ENCODE measurements at places on chromosomes 1 and 21. TPM values are rescaled to one million over a fixed set of nuclear protein-coding genes. Genes with fewer than 3 reads are reported as not detected.
A peak's percentile ranks its signal among the peaks of the same experiment; 100 is the strongest.

LMO4 gene
- 42.5 TPM for total RNA-seq

NKAIN1 gene
- 0.19 TPM for total RNA-seq

VCAM1 gene
- 63.3 TPM for total RNA-seq

CRNN gene
- total RNA-seq: 0.05 TPM

TRIM67 gene
- 0.05 TPM for total RNA-seq

SPATC1L gene
- total RNA-seq: 4.8 TPM

PSRC1 gene
- total RNA-seq: 16.6 TPM

ZYG11A gene
- 0.90 TPM for total RNA-seq

EDN2 gene
- total RNA-seq: 0.14 TPM

CNR2 gene
- 1.5 TPM for total RNA-seq

GRCh38 chr1:95384567-95384966 is 150.6 kb downstream of the RWDD3 start:
- peak; percentile 7 for DNase-seq

DNA sequence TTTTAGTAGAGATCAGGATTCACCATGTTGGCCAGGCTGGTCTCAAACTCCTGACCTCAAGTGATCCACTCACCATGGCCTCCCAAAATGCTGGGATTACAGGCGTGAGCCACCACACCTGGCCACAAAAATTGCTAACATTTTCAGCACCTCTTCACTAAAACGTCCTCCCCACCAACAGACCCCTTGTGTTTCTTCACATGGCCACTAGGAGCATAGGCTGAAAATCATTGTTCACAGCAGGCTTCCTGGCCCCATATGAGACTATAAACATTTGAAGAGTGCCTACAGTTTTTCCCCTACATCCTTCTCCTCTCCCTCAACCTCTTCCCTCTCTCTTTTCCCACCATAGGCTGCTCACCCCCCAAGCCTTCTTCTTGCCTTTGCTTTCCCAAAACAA is 28.0 kb upstream of the SFPQ start:
- no peak for DNase-seq

DNA sequence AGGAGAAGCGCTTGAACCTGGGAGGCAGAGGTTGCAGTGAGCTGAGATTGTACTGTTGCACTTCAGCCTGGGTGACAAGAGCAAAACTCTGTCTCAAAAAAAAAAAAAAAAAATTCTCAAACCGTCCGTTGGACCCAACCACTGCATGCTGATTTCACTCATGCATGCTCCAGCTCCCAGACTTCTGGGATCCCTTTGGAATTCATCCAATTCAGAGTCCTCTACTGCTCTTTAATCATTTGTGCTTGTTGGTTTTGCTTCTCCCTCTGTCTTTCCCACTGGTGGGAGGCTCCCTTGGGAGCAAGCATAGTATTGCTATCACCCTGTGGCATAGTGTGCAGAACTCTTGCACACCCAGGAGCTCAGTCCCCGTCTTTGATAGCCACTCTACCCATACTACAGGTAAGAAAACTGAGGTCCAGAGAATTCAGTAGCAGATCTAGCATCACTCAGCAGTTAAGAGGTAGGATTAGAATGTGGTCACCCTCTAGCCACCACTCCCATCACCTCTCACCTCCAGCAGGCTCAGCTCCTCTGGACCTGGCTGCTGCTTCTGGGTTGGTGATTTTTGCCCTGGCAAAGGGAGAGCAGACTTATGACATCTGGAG is 3.1 kb upstream of the LMNA start:
- DNase-seq: no peak

- DNase-seq: no peak
Measured at GRCh38 chr1:26723013-26723991, 27.5 kb downstream of the ARID1A start.

GRCh38 chr1:201731592-201731991 is 97.4 kb upstream of the IPO9 start:
- no peak for DNase-seq

DNA sequence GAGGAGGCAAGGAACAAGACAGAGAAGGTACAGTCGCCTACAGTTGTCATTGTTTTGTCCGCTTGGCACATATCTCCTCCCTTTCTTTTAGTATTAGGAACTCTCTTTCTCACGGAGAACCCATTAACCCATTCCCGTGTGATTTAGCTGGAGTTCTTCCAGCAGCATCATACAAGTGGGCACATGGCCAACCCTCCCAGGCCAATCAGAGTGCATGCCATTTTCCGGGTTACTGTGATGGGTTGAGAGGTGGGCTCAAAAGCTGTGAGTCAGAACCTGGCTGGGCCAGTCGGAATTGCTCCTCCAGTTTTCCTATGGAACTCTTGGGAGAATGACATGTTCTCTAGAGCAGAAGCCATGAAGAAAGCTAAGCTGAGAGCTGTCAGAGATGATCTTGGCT is 83.1 kb upstream of the SOD1 start:
- DNase-seq: no peak

GRCh38 chr21:44706026-44706705 is 5.2 kb downstream of the TSPEAR start:
- no peak for DNase-seq

DNA sequence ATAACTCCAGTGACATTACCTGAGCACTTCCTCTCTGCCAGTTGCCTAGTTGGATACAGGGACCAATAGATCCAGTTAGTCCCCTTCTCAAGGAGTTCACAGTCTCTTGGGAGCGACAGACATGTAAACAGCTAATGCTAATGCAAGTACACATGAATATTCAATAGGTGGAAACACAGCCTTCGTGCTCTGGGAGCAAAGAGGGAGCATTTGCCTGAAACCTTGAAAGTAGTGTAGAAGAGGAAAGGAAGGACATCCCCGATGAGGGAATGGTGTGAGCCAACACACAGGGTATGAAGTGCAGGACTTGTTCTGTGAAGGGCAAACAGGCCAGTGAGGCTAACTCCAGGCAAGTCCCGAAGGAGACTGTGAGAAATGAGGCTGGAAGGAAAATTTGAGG is 3.8 kb upstream of the TMEM222 start:
- no peak for DNase-seq

DNA sequence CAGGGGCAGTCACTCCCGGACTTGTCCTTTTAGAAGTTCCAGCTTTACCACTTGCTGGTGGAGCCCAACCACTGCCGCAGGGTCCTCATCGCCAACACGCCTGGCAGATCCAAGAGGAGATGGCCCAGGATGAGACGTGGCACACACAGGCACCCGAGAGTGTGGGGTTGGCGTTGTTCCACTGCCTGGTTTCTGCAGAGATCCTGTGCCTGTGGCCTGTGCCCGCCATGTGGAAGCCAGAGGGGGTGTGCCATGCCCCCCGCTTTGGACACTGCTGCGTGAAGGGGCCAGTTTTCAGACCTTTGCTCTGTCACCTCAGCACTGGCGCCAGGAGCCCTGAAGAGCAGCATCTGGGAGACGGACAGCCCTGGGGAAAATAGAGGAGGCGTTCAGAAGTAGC is 10.8 kb downstream of the CD46 start:
- no peak for DNase-seq

DNA sequence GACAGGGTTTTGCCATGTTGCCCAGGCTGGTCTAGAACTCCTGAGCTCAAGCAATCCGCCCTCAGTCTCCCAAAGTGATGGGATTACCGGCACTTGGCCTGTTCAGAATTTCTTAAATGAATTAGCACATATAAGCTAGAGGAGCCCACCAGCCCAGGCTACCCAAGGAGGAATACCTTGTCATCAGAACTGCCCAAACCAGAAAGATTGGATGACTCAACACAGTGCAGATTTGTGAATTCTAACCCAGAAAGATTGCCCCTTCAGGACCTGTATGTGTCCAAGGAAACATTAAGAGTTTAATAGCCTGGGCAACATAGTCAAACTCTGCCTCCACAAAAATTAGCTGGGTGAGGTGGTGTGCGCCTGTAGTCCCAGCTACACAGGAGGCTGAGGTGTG is 14.0 kb upstream of the LIN9 start:
- DNase-seq: no peak

GRCh38 chr1:29632806-29633615 is 396.7 kb downstream of the PTPRU start:
- DNase-seq: no peak

GRCh38 chr1:110474444-110474843 is 23.5 kb downstream of the PROK1 start:
- no peak for DNase-seq

DNA sequence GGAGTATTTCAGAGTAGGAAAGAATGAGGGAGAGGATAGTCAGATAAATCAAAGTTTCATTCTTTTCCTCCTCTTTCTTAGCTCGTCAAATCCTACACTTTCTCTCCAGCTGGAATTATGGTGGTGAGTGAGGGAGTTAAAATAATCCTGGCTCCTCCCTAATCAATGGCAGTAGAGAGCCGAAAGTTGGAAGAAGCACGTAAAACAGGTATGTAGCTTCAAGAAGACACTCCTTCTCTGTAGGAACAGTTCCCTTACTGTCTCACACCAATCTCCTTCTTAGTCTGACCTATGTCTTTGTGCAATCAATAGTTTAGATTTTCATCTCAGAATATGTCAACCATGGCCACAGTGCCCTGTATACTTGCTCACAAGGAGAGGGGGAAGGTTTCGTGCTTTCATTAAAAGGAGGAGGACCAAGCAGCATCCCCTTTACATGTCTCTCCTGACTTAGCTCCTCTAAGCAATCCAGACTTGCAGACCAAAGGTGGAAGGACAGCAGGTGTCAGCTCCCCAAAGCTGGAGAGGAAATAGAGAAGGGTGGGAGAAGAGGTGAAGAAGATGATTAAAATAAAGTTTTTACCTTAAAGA is 878 bp downstream of the MINDY1 start:
- DNase-seq: no peak

- DNase-seq: peak; percentile 46
Measured at GRCh38 chr1:24932284-24932683, 2.2 kb upstream of the RUNX3 start.

DNA sequence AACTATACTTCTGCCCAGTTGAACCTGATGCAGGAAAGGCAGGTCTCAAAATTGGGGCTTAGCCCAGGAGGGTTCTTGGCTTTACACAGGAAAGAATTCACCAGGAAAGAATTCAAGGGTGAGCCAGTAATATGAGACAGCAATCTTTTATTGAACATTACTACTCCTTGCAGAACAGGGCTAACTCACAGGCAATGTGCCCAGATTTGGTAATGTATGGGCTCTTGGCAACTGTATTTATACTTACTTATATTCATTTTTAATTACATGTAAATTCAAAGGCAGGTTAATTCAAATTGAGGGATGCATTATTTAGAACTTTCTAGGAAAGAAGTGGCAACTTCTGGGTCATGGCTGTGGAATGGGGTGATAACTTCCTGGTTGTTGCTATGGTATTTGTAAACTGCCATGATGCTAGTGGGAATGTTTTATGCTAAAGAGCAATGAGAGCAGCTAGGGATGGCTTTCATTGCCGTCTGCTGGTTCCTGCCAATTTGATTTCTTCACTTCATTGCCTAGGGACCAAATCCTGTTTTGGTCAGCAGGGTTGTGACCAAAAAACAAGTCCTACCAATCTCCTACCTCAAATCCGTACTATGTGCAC is 107.5 kb downstream of the CHRM3 start:
- no peak for DNase-seq

- DNase-seq: no peak
Measured at GRCh38 chr1:214044438-214045214, 56.9 kb downstream of the PROX1 start.

DNA sequence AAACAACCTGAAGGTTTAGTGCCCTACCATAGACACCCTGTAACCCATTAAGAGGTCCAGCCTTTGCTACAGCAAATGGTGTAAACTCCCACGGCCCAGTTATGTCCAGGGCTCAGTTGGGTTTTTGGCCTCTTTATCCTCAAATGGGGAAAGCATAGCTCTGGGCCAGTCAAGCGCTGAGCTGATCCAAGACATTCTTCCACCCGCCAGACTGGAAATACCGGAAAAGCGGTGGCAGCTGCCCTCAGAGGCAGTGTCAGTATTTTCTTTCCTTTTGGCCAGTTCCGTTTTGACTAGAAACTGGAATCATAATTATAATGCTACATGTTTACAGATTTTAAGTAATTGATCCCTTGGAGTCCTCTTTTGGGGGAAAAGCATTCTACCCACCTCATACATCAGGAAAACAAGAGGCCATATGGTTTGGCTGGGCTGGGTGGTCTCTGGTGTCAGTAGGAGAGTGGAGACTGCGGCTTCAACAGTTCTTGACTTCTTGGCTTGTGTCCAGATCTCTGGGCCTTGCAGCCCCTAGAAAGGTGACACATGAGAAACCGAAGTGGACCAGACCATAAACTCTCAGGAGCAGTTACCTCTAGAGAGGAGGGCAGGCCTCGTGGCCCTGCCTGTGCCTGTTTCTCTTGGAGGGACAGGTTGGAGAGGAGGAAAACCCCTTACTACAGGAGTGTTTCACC is 30.2 kb upstream of the CLDN14 start:
- no peak for DNase-seq

DNA sequence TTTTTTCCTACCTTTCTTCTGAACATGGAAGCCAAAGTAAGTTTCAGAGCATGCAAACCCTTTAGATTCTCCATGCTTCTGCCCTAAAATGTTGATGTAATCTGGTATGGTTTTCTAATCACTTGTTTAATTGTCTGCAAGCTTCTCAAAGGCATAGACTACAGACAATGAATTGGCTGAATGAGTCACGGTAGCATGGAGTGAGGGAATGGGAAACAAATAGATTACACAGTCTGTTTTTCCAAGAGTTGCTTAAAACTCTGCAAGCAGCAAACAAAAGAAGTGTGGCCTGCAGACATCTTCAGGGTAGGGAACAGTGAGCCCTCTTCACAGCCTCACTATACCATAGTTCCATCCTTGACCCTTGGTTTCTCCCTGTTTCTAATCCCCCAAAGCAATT is 326.0 kb downstream of the BARHL2 start:
- no peak for DNase-seq

DNA sequence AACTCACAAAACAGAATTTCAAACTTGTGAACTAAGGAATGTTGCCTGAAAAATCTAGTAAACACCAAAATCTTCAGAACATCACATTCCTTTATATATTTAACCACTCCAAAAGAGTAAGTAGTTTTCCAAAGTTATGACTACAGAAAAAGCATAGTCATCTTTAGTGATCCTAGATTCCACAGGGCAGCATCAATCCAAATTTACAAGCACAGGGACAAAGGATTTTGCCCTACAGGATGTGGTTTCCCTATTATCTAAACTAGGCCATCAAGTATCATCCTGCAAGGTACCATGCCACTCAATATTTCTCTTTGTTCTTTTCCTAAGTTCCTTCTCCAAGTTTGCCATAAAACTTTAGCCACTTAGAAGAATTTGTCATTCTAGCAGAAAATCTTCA is 33.0 kb downstream of the COP1 start:
- DNase-seq: no peak

DNA sequence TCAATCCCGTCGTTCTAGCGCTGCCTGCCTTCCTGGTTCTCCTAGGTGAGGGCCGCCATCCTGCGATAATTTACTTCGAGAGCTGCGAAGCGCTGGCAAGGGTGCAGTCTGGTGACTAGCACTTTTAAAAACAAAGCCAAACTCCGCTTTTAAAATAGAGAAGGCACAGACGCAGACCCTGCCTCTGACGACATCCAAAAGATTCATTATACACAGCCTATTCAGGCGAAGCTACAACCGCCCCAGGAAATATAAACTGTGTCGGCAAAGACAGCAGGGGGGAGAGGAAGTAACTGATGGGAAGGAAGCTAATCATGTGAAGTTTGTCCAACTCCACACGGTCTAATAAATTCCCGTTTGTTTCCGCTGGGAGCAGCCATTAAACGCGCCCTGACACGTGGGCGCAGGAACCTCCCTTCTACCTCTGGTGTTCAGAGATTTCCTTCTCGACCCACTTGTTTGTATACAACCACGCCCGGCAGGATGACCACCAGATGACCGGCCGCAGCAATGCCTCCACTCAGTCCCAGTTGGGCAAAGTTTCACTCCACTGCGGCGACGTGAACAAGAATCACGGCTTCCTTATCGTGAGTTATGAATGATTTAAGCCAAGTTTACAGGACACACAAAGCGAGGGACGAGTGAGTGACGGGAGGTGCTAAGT is 1.3 kb downstream of the GNG12 start:
- no peak for DNase-seq

Measured in thymus (tissue), 14 donors.